ENCODE measurements at places on chromosomes 3 and 15.

- DNase-seq = no peak
Observed at GRCh38 chr15:69398491-69398891, 15.7 kb upstream of the KIF23 start.

DNA sequence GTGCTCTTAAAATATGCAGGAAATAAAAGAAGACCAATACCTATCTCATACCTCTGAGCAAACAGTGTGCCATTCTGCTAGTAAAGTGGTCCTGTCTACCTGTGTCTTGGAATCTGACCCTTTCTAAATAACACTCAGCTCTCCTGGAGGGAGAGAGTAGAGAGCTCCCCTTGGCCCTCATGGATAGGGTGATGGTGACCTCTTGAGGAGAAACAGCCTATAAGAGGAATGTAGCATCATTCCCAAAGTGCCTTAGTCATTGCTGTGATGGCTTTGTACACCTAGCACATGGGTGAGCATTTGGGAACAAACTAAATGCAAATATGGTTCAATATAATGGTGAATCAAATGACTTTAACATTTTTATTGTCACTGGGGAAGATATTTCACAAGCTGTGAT is 10.0 kb downstream of the SNTN start:
- DNase-seq = no peak

GRCh38 chr3:124688581-124689454 is 41.4 kb upstream of the UMPS start:
- DNase-seq = peak; percentile 46

DNA sequence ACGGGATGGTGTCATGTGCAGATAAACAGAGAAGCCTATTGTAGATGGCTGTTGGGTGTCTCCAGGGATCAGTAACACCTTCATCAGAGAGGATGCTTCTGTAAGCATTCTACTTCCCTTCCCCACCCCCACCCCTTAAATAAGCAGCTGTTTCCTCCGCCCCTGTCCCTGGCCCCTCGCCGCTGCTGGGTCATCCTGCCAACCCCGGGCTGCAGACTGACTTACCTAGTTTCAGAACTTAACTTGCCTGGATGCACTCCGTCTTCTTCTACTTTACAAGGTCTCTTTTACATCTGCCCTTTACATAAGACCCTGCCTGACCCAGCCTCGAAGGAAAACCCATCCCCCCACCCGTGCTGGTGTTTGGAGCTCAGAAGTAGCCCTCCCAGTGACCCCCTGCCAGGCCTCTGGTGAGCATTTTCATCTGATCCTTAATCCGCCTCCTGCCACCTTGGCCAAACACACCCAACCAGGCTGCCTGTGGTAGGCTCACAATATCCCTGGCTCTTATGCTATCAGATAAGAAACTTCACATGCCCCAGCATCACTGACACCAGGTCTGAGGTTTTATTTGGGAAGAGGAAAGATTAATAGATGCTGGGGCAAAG is 103.0 kb upstream of the HES1 start:
- DNase-seq = no peak

DNA sequence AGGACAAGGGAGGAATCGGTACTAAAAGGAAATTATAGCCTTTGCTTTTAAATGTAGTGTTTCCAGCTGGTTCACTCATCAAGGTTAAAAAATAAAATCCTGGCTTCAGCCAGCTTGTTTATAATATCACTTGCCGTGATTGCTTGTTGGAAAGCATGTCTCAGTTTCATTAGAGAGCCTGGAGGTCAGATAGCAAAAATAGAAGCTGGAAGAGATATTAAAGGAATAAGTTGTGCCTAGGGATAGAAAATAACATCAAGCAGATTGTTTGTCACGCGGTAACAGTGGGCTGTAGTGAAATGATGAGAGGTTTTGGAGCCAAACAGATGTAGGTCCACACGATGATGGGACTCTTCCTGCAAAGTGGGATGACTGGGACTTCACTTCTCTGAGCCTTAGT is 17.7 kb upstream of the SLMAP start:
- no peak for DNase-seq

- DNase-seq = no peak
Observed at GRCh38 chr15:65385870-65386258, 8.1 kb upstream of the IGDCC3 start.

GRCh38 chr15:95603802-95604201 is 726.7 kb upstream of the NR2F2 start:
- DNase-seq = no peak
